Esophagus squamous epithelium (tissue), 5 donors: ENCODE measurements at places on chromosomes 2 and 18.

DNA sequence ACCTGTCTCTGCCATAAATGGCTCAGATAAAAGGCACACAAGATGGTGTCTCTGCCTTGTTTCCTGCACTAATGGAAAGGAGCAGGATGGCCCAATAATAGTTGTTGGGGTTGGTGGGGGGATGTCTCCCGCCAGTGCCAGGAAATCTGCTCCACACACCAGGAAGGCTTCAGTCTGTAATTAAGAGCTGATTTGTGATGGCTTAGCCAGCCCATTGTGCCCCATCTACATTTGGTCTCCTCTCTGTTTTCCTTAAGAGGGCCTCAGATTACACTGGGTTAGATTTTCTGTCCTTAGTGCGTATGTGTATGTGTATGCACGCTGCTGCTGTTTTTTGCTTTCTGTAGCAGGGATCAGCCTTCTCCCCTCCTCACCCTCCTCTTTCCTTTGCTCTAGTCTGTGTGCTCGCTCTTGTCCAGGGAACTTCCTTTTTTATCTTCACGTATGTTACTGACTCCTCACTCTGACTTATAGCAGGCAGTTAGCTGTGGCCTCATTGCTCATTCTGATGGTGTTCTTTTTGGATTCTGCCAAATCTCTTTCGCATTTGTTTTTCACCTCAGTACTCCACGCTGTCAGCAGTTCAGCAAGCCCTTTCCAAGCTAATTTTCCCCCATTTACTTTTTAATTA, 33.4 kb upstream of the MGAT5 start:
- DNase-seq = no peak

DNA sequence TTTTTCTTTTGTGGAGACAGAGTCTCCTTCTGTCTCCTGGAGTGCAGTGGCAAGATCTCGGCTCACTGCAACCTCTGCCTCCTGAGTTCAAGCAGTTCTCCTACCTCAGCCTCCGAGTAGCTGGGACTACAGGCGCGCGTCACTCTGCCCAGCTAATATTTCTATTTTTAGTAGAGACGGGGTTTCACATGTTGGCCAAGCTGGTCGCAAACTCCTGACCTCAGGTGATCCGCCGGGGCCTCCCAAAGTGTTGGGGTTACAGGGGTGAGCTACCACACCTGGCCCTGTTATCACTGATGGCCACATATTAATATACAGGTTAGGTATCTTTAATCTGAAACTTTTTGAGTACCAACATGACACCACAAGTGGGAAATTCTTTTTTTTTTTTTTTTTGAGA, 3.4 kb downstream of the MRPL35 start:
- DNase-seq = no peak

GRCh38 chr2:10885094-10885860, 26.5 kb upstream of the KCNF1 start:
- DNase-seq = no peak

- DNase-seq = no peak
These were observed 10.4 kb upstream of the CAVIN2 start for GRCh38 chr2:191857259-191857805.

DNA sequence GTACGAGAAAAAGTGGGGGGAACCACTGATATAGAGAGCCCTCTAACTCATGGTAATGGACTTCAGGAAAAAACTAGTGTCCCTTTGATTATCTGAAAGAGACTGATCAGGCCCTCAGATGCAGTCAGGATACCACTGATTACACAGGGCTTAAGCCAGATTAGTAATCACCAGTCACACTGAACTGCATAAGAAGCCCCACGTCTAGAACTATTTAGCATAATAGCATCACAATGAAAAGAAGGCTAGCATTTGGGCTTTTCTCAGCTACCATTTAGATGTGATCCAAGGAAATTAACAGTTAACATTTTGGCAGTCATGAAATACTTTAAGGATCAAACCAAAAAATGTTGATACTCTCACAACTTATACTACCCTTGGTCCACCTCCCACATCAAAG, 813.1 kb upstream of the POU3F3 start:
- DNase-seq = no peak

DNA sequence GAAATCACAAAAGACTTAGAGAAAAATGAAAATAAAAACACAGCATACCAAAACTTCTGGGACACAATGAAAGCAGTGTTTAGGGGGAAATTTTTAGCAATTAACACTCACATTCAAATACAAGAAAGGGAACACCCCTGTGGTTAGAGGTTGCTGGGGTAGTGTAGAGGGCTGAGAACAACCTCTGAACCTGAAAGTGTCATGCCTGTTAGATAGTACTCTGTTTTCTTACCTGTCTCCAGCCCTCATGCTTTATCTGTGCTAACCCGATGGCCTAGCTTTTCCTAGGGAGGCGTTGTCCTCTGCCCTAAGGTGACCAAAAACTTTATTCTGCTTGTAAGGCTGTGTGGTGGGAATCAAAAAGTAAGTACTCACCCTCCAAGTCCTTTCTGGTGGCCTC, 122.6 kb upstream of the OTX1 start:
- DNase-seq = no peak

GRCh38 chr2:172380436-172381274, 46.7 kb upstream of the ITGA6 start:
- DNase-seq = no peak

DNA sequence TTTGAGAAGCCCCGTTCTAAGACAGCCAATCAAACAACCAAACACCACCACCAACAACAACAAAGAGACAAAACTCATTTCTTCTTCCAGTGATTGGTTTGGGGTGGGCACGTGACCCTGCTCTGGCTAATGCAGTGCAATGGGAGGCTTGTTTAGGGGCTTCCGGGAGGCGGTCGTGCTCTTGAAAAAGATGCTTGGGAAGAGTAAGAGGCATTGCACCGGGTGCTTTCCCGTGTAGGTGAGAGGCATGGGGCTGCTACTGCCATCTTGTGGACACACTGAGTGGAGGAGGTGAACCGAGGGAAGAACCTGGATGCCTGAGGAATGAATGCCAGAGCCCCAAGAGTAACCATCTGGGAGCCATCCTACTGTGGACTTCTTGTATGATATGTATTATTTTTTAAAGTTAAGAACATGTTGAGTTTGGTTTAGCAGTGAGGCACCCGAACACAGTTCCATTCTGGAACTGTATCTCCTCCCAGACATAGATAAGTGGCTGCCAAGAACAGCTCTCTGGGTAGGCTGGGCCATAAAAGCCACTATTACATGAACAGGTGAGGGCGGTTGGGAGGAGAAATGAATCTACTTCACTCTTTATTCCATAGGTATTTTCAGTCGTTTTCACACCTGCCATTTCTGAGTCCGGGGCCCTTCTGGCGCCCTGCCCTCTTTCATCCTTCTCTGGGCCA, 19.1 kb upstream of the ARHGAP25 start:
- DNase-seq = no peak

DNA sequence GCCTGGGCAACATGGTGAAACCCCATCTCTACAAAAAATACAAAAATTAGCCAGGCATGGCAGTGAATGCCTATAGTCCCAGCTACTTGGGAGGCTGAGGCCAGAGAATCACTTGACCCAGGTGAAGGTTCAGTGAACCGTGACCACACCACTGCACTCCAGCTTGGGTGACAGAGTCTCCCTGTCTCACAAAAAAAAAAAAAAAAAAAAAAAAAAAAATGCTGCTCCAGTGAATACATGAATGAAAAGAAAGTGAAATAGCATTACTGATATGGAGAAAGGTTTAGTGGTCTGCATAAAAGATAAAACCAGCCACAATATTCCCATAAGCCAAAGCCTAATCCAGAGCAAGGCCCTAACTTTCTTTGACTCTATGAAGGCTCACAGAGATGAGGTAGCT, 44.5 kb downstream of the METTL8 start:
- no peak for DNase-seq

GRCh38 chr2:215617060-215617824, 181.4 kb upstream of the FN1 start:
- no peak for DNase-seq

DNA sequence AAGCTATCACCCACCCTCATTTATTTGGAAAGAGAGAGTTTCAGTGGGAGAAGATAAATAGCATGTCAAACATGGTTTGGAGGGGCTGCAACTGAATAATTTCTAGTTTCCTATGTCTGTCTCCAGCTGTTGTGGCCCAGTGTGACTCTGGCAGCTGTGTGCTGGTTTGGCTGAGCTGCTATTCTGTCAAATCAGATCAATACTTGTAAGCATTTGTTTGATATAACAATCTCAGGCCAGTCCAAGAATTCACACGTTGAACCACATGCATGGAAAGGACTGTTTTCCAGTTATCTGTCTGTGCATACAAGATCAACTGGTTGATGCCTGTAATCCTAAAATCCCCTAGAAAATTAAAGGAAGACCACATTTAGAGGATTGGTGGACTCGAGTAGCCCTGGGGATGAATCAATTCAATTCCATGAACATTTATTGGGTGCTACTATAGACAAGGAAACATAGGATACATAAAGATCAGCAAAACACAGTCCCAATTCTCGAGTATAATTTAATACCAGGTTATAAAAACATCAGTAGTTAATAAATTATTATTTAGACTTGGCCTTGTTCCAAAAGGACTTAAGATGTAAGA, 209.0 kb upstream of the PARD3B start:
- no peak for DNase-seq

GRCh38 chr18:48544116-48544515, 5.3 kb downstream of the CTIF start:
- DNase-seq = no peak

GRCh38 chr2:58571181-58571852, 330.2 kb upstream of the FANCL start:
- no peak for DNase-seq

- no peak for DNase-seq
These were observed 8.3 kb downstream of the GYPC start for GRCh38 chr2:126664234-126664633.

DNA sequence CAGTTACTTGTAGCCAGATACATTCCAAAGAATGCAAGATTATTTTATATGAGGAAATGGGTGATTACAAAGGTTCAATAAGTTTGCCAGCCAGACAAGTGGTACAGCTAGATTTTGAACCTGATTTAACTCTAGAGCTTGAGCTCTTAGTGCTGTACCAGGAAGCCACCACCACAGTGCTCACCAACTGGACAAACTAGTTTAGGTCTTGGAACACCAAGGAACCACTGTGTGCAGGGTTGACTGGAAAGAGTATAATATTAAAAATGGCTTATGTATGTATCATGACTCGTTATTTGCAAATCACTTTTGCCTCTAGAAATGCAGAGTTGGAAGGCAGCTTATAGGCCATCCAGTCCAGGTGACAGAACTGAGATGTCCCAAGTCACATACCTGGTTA, 177.2 kb downstream of the TXNL1 start:
- DNase-seq = no peak

DNA sequence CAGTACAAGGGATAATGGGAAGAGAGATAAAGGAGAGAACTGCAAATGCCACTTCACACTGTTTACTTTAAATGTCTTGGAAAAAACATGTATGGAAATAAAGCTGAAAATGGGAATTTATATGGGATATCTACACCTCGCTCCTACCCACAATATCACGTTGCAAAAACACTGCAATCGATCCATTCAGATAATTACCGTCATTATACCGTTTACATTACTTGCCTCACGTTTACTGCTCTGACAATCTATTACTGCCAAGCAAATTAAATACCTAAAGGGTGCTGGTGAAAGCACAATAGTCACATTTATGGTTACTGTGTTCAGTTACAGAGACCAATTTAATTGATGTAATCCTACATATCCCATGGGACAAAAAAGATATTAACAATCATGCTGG, 214.7 kb upstream of the LYPD1 start:
- DNase-seq = no peak

DNA sequence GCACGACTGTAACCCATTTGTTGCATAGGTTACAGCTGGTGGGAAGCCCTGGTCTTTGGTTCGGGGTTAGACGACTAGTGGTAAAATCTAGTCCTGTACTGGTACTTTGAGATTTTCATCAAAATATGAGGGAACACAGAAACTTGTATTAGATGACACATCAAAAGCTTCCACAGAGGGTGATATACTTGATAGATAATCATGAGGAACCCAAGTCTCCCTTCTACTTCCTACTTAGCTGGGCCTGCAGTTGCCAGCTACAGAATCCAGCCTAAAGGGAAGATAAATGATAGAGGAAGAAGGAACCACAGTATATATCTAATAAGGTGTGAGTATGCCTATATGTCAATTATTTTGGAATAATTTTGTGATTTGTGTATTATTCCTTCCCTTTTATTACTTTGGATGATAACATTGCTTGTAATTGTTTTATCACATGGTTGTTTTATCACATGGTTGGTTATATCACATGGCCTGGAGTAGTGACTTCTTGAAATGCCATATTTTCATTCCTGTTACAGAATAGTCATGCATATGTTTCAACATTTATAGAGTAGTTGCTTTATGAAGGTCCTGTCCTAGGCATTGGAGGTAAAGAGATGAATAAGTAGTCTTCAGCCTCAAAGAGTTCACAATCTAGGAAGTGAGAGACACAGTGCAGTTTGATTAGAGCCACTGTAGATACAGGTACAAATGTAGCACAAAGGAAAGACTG, 2.9 kb downstream of the AGPS start:
- no peak for DNase-seq

DNA sequence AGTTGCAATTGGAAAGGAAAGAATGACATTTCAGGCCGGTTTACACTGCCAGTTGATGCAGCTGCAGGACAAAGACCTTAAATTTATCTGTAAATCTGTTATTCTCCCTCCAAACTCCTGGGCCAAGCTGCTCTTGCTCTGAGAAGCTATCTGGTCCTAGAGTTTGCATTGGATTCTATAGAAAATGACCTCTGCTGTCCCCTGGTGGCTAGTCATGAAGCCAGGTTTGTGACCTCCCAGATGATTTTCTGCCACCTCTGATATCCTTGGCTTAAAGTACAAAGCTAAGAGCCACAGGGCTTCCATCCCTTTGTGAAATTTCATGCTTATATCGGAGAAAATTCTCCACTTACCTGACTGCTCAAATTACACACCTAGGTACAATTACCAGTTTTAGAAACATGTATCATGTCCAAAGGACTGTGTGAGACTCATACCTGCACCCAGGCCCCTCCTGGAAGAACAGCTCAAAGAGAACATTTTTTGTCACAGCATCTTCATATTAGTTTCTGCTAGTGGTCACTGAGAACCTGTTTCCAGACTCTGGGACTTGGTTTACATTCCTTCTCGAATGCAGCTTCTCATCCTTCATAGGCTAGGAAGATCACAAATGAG, 28.9 kb upstream of the IER3IP1 start:
- DNase-seq = no peak
